ENCODE measurements at places on chromosomes 4 and X.

GRCh38 chrX:46712764-46713163 lies 46.2 kb downstream of the SLC9A7 start:
- no peak for DNase-seq

- no peak for DNase-seq
Observed at GRCh38 chr4:48634688-48635308, 144.7 kb downstream of the ZAR1 start.

GRCh38 chr4:1294424-1294823 lies 4.7 kb downstream of the MAEA start:
- DNase-seq, result no peak

DNA sequence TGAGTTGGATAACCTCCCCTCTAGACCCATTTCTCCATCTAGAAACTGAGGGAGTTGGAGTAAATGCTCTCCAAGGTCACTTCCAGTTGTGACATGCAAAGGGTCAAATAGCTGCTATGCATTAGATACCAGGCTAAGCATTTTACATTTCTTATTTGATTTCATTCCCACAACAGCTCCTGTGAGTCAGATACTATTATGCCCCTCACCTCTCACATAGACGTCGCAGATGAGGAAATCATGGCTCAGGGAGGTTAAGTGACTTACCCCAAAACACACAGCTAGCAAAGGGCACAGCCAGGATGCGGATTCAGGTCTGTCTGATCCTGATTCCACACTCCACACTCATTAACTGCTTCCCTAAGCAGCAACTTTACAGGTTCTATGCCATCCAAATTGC lies 57.7 kb downstream of the PRPS1 start:
- no peak for DNase-seq

DNA sequence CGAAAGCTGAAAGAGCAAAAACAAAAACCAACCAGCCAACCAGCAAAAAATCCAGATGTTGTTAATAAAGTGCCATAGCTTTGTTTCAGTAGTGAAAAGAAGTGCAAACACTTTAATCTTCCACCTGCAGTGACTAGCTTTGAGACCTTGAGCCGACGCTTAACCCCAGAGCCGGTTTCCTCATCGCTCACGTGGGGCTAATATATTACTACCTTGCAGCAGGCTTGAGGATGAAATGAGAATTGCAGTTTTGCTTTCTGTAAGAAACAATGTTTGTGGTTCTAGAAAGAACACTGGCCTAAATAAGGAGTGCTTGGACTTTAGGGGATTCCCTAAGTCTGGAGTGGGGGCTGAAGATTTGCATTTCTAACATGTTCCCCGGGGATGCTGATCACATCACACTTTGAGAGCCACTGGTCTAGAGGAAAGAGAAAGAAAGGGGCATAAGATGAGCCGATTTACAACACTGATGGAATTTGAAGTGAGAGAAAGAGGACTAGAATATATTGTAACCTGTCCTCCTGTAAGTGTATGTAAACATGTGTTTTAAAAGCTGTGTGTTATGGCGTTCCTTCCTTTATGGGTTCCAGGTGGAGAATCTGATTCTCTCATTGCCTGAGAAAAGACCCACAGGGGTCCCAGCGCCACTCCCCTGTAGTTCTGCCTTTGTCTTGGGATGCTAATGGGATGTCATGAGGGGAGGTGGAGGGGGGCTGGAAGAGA lies 1.4 kb downstream of the FGF2 start:
- no peak for DNase-seq

DNA sequence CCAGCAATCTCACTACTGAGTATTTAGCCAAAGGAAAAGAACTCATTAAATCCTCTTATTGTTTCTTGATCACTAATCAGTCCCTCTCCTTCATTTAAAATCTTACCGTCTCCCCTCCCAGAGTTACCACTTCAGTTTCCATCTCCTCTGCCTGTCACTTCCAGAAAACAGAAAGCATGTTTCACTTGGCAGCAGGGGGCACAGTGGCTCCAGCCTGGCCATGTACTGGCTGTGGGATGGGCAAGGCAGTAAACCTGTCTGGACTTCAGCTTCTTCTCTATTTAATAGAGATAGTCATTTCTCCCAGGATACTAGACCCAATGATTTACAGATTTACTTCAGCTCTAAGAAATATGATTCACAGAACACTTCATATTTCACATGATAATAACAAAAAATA lies 63.2 kb downstream of the CD40LG start:
- no peak for DNase-seq

- DNase-seq, result no peak
Observed at GRCh38 chr4:181148470-181148869, 1094.7 kb upstream of the TENM3 start.

GRCh38 chr4:158799013-158799770 lies 30.4 kb downstream of the FNIP2 start:
- no peak for DNase-seq

DNA sequence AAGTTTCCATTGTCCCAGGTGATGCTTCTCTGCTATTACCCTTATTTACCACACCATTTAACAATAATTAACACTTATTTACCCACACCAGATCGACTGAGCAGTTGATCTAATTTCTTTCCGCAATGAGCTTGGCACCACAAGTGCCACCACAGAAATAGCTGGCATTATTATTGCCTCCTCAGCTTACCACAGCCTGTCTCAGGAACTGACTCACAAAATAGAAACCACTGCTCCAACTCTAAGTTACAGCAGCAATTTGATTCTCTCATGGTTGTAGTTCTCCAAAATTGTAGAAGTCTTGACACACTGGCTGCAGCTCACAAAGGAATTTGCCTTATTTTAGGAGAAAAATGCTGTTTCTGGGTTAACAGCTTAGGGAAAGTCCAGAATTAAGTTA lies 22.5 kb downstream of the ZNF721 start:
- no peak for DNase-seq

DNA sequence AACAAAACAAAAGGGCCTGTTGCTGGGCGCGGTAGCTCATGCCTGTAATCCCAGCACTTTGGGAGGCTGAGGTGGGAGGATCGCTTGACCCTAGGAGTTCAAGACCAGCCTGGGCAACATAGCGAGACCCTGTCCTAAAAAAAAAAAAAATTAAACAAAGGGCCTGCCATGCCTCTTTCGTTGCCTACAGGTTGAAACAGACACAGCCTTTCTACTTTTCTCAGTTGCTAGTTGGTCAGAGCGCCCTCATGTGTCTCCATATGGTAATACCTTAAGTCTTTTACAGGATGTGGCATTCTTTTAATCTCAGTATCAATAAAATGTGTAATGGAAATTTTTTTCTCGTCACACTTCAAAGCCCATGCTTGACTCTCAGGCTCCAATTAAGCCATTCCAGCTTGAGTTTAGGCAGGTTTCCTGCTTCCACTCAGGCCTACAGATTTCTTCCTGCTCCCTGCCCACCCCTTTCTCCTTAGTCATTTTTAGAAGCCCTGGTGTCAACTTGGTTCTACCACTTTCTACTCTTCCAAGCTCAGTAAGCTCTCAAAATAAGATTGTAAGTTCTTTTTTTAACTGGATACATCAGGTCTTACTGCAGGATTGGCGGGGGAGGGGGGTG lies 4.6 kb upstream of the SOWAHD start:
- no peak for DNase-seq

DNA sequence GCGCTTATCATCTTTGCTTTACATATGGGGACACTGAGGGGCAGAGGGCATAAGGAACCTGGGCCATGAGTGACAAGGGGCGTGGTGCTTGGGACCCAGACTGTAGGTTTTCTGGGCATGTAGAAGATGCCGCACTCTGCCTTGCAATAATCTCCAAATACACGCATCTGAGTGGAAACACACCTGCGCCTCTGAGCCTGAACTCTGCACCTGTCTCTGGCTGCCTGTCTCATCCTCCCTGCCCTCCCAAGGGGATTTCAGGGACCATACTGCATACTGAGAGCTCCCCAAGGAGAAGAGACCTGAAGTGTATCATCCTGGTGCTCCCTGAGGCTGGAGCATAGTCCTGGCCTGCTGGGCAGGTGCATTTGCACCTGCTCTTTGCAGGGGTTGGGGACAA lies 34.7 kb upstream of the ASMTL start:
- DNase-seq, result no peak

DNA sequence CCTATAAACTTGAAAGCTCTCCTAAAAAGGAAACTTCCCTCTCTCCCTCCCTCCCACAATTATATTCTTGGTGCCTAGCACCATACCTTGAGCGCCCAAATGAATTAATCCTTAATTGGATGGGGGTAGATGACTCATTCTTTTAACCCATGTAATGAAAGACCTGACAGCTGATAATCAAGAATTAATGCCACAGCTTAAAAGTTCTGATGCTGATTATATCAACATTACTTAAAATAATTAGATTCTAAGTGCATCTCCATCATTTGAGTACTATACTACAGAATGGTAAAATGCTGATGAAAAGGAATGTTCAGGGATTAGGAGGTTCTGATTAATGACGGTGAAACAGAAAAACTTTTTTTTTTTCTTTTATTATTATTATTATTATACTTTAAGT lies 117.0 kb downstream of the ENOX2 start:
- no peak for DNase-seq

- no peak for DNase-seq
Observed at GRCh38 chr4:81627590-81627989, 155.9 kb upstream of the RASGEF1B start.

- DNase-seq, result no peak
Observed at GRCh38 chrX:2502120-2502667, 1.4 kb upstream of the DHRSX start.

GRCh38 chrX:109966246-109966645 lies 36.7 kb upstream of the TMEM164 start:
- no peak for DNase-seq

DNA sequence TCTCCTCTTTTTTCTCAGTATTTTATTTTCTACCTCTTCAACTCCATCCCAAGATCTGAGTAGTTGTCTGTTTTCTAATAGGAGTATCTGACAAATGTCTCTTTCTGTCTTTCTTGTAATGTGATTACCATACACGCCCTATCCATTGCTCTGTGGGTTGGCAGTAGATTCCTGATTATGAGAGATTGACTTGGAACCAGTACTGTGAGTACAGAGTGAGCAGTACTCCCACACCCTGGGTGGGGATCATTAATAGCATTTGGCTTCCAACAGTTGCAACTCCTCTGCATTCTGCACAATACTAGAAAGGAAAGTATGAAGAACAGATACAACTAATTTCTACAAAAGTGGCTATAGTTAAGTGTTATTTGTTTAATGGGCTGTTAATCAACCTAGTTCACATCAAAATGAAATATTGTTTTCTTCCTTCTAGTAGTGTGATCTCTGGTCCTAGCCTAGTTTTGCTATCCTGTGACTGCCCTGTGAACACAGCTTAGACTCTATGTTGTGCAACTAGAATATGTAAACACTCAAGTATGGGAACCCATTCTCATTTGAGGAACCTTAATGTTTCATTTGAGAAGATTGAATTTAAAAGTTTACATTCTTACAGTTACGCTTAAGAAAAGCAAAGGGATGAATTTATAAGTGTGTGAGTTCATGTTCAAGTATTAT lies 112.9 kb downstream of the PTPN13 start:
- no peak for DNase-seq

- no peak for DNase-seq
Observed at GRCh38 chr4:67161311-67161710, 384.0 kb downstream of the CENPC start.

DNA sequence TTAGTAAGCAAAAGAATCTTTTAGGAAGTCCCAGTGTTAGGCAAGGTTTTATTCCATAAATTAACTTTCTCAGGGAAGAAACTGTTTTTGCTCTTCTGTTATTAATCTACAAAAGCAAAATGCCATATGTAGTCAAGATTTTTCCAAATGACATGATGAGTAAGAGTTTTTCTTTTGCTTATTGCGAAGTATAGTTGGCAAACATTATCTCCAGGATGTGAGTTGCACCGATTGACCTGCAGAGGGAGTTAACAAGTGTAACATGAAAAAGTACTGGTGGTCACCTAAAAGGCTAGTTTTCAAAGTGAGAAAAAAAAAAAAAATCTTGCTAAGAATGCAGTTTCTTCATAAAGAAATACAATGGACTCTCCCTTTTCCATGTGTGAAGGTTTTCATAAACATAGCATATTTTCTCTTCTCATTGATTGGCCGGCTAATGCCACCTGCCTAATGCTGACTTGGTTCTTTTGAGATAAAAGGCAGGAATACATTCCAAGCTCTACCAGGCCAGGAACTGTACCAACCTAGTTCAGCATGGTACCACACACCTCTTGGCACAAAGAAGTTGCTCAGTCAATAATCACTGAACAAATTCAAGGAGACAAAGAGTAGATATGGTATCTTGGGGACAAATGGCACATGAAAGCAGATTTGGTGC lies 100.2 kb downstream of the LNX1 start:
- DNase-seq, result no peak

DNA sequence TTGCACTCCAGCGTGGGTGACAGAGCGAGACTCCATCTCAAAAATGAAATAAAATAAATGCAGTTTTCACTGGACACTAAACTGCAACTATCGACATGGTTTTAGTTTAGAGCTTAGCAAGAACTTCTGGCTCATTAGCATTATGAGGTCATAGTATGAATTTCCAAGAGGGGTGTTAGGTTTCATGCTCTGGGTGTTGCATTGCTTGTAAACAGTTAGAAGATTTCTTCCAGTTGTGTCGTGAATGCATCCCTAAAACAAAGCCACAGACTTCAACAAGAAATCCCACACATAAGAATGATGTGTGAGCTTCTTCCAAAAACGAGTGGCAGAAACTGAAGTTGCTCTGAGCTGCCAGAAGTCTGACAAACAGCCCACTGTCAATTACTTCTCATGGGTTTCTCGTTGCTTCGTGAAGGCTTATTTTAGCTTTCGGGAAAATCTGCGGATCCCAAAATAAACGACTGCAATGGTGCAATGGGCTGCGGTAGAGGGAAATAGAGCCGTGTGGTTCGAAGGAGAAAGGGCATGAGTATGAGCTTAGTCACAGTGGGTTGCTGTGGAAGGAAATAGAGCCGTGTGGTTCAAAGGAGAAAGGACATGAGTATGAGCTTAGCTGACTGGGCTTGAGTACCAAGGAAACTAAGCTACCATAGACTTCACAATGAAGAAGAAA lies 354.9 kb downstream of the DHRSX start:
- no peak for DNase-seq

DNA sequence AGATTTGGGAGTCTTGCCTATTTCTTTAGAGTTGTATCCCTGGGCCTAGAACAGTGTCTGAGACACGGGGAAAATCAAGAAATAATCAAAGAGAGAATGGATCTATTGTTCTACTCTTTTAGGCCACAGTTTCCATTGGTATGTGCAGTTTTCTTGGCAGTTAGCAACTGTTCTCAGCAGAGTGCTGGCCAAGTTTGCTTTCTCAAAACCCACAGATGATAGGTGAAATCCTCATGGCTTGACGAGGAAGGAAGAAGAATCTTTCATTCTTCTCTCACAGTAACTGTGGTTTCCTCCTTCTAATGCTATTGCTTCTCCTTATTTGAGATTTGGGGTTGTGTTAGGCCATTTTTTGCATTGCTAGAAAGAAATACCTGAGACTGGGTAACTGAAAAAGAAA lies 42.2 kb downstream of the AGA start:
- no peak for DNase-seq

- DNase-seq, result no peak
Observed at GRCh38 chr4:139643042-139643895, 22.4 kb upstream of the MGST2 start.

Measured in stimulated activated CD8-positive, alpha-beta memory T cell treated with anti-CD3 and anti-CD28 coated beads, Interleukin-7, amount 100 ng/mL, for 24 hours (primary cell).